Activated naive CD8-positive, alpha-beta T cell treated with anti-CD3 and anti-CD28 coated beads, Interleukin-2, amount 10 ng/mL, durations not matched to agents 7 days and 5 days (primary cell): ENCODE measurements at places on chromosomes 1 and 21. TPM values are rescaled to one million over a fixed set of nuclear protein-coding genes. Genes with fewer than 3 reads are reported as not detected.
A peak's percentile ranks its signal among the peaks of the same experiment; 100 is the strongest.

GPR153 gene
- 0.74 TPM for total RNA-seq

DNA sequence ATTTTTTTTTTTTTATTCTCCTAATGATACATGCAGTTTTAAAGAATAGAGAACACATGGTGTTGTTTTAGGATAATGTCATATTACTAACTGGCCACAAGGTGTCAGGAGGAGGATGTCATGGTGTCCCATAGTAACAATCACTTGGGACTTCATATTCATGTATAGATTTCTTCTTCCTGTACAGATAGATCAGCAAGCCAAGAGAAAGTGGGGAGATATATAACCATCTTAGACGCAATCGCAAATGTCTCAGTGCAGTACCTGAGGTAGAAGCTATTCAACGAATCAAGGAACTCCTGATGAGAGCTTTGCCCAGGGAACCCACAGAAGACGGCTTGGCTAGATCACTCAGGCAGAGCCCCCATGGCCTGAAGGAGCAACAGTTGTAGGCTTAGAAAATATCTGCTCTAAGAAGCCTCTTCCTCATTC lies 12.3 kb downstream of the OR2T11 start:
- H3K4me1 ChIP-seq: no peaks in the 10 kb centered on the region
- DNase-seq: no peak
- H3K27ac ChIP-seq: no peak overlapping the region
- no peaks in the 10 kb centered on the region for H3K36me3 ChIP-seq

DNA sequence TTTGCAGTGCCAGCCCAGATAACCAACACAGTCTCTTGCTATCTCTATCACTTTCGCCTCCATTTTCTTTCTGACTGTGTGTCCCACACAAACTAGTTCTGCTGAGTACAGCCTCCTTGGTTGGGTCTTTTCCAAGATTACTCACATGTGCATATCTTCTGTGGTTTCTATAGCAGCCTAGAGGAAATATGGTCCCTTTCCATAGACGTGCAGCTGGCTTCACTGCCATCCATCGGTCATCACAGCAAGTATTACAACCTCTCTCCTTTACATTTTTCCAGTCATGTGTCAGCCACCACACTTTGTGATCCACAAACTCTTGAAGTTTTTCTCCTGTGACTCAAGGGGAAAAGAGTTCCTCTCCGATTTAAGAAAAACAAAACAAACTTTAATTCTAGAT lies 893.4 kb upstream of the ADGRL4 start:
- no peaks in the 10 kb centered on the region for H3K4me1 ChIP-seq
- no peaks in the 10 kb centered on the region for H3K27me3 ChIP-seq
- H3K27ac ChIP-seq: no peak overlapping the region
- no peak overlapping the region for H3K4me3 ChIP-seq

VASH2 gene
- total RNA-seq: not detected

GRCh38 chr1:173775578-173776226 lies 48.8 kb upstream of the DARS2 start:
- no peak for DNase-seq
- no peak overlapping the region for H3K4me3 ChIP-seq
- H3K4me1 ChIP-seq: peaks cover 3% of the 10 kb centered on the region
- H3K36me3 ChIP-seq: peaks cover 35% of the 10 kb centered on the region

- H3K27ac ChIP-seq: no peak overlapping the region
- DNase-seq: no peak
- H3K4me3 ChIP-seq: no peak overlapping the region
Observed at GRCh38 chr1:209800984-209801834, 4.7 kb downstream of the IRF6 start.

DNA sequence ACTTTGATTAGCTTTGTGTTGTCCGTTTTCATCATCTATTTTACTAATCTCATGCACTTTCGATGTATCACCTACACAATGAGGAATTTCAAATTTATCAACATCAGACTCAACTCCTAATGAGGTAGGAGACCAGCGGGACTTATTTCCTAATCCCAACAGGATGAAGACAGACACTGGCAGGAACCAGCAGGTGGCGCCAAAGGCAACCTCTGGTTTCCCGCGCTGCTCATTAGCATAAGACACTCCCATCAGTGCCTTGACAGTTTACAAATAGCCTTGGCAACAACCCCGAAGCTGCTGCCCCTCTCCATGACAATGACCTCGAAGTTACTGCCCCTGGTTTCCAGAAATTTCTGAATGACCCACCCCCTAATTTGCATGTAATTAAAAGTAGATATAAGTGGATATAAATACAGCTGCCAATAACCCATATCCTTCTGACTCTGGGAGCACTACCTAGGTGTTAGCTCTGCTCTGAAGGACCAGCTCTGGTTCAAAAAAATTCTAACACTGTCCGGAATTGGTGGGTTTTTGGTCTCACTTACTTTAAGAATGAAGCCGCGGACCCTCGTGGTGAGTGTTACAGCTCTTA lies 974.8 kb downstream of the ADGRL2 start:
- no peak overlapping the region for H3K27ac ChIP-seq
- H3K27me3 ChIP-seq: peaks cover 5% of the 10 kb centered on the region
- DNase-seq: peak; percentile 28
- no peaks in the 10 kb centered on the region for H3K4me1 ChIP-seq

DNA sequence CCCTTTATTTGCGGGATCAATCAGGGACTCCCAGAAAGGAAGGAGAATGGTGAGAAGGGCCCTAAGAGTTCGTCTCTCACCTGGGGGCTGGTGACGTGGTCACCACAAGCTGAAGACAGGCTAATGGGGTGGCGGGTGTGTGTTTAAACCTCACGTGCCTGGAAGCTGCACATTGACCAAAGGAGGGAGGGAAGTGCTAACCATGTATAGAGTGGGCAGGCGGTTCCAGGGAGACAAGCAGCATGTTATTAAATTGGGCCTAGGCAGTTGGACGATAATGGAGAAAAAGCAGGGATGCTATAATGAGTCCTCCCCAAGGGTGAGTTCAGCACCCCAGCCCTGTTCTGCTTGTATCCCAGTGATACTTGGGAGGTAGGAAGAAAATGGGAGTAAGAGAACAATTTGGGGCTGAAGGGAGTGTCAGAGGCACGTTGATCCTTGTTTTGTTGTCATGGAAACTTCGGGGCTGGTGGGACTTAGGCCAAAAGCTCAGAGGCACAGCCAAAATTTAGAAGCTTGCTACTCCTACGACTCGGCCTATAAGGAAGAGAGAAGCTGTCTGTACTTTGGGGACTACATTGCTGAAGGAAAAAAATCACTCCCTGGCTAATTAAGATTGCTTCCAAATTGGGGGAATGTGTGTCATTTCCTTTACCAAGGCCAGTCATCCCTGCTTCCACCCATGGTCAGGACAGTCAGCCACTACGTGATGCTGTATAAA lies 33.2 kb upstream of the EPHA8 start:
- H3K36me3 ChIP-seq: no peaks in the 10 kb centered on the region
- no peaks in the 10 kb centered on the region for H3K4me1 ChIP-seq
- no peak overlapping the region for H3K27ac ChIP-seq
- no peaks in the 10 kb centered on the region for H3K27me3 ChIP-seq

DNA sequence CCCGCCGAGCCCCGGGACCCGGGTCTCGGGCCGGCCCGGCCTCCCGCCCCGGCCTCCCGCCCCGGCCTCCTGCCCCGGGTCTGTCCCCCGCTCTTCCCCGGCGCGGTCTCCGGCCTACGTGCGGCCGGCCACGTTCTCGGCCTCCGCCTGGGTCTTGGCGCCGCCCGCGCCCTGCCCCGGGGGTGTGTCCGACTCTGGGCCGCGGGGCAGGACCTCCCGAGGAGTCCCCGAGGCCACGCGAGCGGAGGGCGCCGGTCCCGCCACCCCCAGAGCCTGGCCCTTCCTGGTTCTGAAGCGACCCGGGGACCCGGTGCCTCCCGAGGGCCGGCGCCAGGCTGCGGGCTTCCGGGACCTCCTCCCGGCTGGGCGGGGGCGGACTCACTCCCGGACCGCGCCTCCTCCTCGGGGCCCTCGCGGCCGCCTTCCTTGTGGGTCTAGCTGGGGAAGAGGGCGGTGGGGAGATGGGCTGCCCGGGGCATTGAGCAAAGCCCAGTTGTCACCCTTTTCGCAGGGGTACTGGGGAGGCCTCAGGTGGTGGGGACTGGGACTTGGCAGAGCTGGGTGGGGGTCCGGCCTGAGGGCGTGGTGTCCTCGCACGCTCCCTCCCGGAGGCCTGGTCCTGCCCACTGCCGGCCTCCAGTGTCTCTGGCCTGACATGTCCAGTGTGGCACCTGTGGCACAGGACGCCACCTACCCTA lies 558 bp downstream of the PFKL start:
- H3K4me1 ChIP-seq: peaks cover 30% of the 10 kb centered on the region
- H3K4me3 ChIP-seq: peak overlapping the region; percentile 86
- DNase-seq: peak; percentile 80

- peaks cover 3% of the 10 kb centered on the region for H3K4me1 ChIP-seq
- no peak for DNase-seq
- H3K27me3 ChIP-seq: peaks cover 69% of the 10 kb centered on the region
- no peak overlapping the region for H3K27ac ChIP-seq
- no peaks in the 10 kb centered on the region for H3K36me3 ChIP-seq
- H3K4me3 ChIP-seq: no peak overlapping the region
Observed at GRCh38 chr1:157040802-157041201, 4.7 kb downstream of the ARHGEF11 start.

WDR64 gene
- total RNA-seq: 0.99 TPM

DNA sequence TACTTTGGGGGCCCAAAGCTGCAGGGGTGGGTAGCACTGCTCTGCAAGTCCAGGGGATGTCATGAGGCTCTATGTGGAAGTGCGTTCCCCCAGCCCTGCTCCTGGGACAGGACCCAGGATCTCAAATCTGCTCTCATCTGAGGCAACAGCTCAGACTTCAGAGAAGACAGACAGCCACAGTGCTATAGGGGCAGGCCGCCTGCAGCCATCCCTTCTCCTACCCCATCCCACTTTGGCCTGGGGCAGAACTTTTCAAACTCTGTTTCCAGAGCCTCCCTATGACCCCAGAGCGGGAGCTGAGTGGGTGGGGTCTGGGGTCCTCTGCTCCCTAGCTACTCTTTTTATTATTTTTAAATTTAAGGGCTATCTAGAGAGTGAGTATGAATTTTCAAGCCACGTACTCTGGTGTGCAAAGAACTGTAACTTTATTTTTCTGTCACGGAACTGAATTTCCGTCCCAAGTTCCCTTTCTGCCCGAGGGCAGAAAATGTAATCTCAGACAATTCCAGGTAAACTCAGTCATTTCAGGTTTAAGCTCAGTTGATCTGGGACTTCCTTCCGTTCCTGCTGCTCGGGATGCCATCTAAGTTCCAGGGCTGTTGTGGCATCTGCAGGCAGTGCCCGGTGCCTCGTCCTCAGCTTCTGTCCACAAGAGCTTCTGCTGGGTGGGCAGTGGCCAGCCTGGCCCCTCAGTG lies 98.3 kb downstream of the ACTL8 start:
- H3K27ac ChIP-seq: no peak overlapping the region
- H3K4me1 ChIP-seq: no peaks in the 10 kb centered on the region
- no peak overlapping the region for H3K4me3 ChIP-seq
- no peaks in the 10 kb centered on the region for H3K36me3 ChIP-seq

DNA sequence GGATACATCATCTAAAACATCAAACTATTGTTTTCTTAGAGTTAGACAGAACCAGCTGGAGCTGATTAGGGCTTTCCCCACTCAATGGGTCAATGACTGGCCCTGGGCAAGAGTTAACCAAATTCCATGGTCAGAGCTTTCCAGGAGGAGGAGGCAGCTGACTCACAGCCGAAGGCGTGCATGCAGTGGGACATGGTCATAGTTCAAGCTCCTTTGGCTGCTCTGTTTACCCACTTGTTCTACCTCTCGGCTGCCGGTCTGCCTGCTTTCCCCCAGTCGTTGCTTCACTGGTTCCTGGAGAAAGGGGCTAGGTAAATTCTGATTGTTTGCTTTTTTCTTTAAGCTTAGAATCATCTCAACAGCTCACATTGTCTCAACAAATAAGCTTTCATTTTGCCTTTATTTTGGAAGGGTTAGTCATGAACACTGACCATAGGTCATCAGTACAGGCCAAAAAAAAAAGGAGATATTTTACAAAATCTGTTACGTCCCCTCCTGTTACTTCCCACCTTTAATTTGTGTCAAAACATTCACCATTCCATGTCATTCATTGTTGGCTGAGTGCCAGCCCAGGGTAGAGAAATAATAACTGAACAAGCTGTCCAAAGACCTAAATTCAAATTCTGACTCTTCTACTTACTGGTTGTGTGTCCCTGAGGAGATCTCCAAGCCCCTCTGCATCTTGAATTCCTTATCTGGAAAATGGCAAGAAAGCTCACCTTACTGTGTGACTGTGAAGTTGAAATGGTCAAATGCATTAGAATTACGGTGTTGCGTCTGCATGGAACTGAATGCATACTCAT lies 12.0 kb downstream of the MAB21L3 start:
- DNase-seq: no peak
- H3K4me1 ChIP-seq: peaks cover 17% of the 10 kb centered on the region
- no peak overlapping the region for H3K4me3 ChIP-seq
- H3K27ac ChIP-seq: no peak overlapping the region
- no peaks in the 10 kb centered on the region for H3K36me3 ChIP-seq

VSIG8 gene
- not detected for total RNA-seq

- no peaks in the 10 kb centered on the region for H3K4me1 ChIP-seq
- no peaks in the 10 kb centered on the region for H3K27me3 ChIP-seq
- no peaks in the 10 kb centered on the region for H3K36me3 ChIP-seq
- DNase-seq: no peak
- no peak overlapping the region for H3K4me3 ChIP-seq
Observed at GRCh38 chr21:27362249-27362648, 395.4 kb upstream of the ADAMTS5 start.

GRCh38 chr1:97603776-97604175 lies 317.1 kb downstream of the DPYD start:
- no peak for DNase-seq
- no peaks in the 10 kb centered on the region for H3K36me3 ChIP-seq
- H3K4me1 ChIP-seq: no peaks in the 10 kb centered on the region

DNA sequence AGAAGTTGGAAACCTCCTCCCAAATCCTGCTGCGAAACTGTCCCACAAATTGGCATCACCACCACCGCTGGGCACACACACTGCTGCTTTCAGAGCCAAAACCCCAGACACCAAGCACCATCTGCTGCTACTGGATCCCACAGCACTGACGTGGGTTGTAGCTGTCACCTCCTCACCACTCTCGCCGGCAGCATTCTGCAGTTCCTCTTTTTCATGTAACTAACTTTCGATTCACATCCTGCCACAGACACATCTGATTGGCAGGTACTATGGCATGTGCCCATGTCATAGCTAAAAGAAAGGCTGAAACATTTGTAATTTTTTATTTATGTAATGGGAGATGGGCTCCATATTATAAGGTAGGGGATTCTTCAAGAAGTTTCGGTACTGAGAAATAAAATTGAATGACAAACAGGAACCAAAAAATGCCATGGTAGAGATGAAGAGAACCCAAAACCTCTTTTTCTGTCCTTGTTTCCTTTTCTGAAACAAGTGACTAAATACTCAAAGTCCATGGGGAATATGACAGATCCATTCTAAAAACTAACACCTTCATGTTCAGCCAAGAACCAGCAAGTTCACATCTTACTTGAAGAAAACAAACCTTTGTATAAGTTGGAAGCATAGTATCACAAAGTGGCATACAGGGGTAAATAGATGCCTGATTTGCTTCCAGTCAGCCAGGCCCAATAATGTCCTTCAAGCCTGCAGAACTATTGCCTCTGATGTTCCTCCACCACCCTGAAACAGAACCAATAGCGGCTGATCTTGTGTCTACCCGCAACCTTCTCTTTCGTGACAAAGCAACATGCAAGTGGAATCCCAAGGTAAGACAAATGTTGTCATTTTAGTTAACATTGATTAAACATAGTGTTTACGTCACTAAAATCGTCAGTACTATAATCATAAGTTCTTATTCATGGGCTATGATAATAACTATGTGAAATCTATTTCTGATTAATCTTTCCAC lies 26.6 kb upstream of the RGS13 start:
- no peaks in the 10 kb centered on the region for H3K36me3 ChIP-seq
- peak overlapping the region; percentile 83 for H3K27ac ChIP-seq
- H3K4me3 ChIP-seq: peak overlapping the region; percentile 75
- DNase-seq: peak; percentile 54

GRCh38 chr1:68087184-68087583 lies 36.8 kb upstream of the DIRAS3 start:
- no peak overlapping the region for H3K4me3 ChIP-seq
- DNase-seq: no peak
- no peaks in the 10 kb centered on the region for H3K36me3 ChIP-seq
